ENCODE measurements at places on chromosomes 2 and 18.

- DNase-seq: no peak
These were observed 13.3 kb downstream of the DNMT3A start for GRCh38 chr2:25328152-25329085.

- peak; percentile 57 for DNase-seq
These were observed 3.1 kb upstream of the SEH1L start for GRCh38 chr18:12944709-12945108.

DNA sequence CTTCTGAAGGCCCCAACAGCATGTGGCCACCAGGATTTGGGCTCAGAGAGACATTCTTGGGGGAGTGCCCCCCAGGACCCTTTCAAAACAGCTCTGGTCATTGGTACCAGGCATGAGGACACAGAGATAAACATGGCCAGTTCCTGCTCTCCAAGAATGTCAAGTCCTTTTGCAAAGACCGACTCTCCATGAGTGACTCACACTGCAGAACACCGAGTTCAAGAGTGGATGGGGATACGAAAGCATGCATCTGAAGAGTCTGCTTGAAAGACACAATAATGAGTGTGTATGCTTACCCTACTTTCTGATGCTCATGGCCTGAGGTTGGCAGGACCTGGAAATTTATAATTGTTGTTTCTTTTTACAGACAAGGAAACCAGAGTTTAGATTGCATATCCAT, 450.6 kb downstream of the TSN start:
- DNase-seq: no peak

GRCh38 chr2:101307950-101308431, 510 bp downstream of the RNF149 start:
- no peak for DNase-seq

DNA sequence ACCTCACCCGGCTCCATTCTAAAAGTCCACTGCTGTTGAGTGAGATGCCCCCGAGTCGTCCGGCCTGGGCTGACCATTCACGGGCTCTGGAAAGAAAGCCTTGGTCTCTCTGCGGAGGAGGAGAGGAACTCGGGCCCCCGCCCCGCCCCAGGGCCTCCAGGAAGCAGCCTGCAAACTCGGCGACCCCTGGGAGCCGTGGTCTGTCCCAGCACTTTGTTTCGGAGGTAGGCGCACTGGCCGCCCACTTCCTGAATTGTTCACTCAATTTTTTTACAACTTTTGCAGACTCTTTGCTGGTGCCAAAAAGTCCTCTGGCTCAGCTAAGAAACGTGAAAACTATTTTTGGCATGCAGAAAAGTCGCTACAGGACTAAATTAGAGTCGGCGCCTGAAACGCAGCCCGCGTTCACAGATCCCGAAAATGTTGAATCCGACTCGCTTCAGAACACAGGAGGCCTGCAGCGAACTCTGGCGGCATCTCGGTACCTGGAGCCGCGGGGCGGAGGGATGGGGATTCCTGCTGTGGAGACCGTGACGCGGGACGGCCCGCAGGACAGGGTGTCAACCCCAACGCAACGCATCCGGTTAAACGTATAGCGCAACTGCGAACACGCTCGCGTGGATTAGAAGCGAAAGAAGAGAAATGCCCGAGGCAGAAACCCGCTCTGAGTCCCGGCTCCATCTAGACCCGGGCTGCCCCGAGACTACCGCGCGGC, 1.5 kb downstream of the PXDN start:
- no peak for DNase-seq

GRCh38 chr2:146489386-146489785, 1355.4 kb upstream of the ACVR2A start:
- no peak for DNase-seq

- DNase-seq: no peak
These were observed 76.8 kb downstream of the DYSF start for GRCh38 chr2:71530211-71530610.

DNA sequence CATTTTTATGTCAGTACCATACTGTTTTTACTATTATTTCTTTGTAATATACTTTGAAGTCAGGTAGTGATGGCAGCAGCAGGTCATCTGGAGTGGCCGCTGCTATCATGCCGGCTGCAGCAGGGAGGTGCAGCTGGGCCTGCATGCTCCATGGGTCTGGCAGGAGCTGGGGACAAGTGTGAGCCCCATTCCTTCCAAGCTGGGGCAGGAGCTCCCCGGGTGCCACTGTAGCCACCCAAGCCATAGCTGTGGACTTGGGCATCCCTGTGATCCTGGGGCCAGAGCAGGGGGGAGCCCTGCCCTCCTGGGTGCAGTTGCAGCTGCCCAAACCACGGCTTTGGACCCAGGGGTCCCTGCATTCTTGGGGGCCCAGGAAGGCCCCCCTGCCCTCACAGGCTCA, 59.2 kb downstream of the CSRNP3 start:
- no peak for DNase-seq

- no peak for DNase-seq
These were observed 236.7 kb downstream of the MYCN start for GRCh38 chr2:16176971-16177480.

DNA sequence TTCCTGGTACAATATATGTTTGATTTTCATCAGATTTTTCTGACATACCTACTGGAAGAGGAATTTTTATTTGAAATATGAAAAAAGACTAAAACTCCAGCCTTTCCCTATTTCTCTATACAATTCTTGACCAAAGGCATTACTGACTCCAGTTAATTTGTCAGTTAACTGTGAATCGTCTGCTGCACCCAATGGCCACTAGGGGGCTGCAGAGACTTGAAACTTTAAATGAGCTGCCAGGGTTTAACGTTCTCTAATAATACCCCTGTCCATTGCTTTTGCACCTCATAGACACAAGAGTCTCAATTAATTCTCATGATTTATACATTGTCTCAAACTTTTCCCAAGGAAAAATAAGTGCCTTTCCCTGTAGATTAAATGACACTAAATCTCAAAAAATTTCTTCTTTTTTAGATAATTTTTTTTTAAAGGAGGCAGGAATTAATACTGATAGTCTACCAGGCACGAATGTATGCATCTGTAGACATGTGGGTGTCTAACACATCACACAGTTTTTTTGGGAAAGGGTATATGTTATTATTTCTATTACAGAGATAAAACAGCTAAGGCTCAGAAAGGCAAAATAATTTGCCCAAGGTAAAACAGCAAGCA, 1.8 kb upstream of the ALK start:
- DNase-seq: peak; percentile 37

GRCh38 chr2:18465979-18466378, 94.5 kb downstream of the RDH14 start:
- no peak for DNase-seq

DNA sequence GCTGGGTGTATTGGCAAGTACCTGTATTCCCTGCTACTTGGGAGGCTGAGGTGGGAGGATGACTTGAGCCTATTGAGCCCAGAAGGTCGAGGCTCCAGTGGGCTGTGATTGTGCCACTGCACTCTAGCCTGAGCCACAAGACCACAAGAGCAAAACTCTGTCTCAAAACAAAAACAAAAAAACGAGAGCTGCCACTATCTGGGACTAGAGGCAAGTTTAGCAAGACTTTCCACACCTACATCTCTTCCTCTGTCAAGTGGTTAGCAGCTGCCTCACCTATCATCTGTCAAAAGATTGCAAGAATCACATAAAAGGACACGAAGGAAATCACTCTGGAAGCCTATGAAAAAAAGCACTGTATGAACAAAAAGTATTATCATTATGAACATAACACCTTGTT, 55.2 kb upstream of the RIOK3 start:
- DNase-seq: no peak

DNA sequence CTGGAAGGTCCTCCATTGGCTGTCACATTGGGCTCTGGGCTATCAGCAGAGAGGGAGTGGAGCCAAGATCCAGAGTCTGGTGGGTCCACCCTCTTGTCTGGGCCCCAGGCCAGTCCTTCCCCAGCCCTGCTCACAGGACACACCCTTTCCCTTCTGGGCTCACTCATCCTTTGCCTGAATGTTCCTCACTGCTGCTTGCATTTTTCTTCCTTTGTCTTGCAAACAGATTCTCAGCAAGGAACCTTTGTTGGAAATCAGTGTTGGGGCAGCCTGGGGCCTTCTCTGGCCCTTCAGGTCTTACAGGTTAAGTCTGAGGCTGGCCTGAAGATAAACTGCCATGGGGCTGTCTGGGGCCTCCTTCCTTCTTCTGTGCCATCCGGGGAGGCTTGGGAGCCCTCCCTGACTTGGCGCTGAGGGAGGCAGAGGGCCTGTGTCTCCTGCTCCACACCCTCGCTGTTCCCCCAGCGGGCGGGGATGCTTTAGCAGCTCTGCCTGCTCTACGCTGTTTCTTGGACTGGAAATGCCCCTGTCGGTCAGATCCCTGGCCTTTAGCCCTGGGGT, 11.5 kb upstream of the CELF4 start:
- DNase-seq: no peak

GRCh38 chr18:9516437-9517064, 41.2 kb downstream of the RALBP1 start:
- DNase-seq: no peak

GRCh38 chr2:148935791-148936190, 60.8 kb downstream of the KIF5C start:
- DNase-seq: no peak

DNA sequence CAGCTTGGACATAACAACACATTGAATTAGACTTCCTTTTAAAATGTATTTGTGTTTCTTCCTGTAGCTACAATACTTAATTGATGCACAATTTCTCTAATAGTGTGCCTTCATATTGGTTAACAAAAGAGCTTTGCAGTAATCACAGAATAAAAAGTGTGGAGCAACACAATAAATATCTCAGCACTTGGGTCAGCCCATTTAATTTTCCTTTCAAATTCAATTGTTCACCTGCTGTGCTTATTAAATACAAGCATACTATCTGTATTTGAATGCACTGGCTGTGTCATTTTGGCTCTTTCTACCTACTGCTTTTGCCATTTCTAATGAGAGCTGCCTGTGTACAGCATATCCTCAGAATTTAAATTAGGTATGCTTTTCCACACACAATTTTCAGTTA, 1641.3 kb upstream of the SLC39A10 start:
- no peak for DNase-seq

DNA sequence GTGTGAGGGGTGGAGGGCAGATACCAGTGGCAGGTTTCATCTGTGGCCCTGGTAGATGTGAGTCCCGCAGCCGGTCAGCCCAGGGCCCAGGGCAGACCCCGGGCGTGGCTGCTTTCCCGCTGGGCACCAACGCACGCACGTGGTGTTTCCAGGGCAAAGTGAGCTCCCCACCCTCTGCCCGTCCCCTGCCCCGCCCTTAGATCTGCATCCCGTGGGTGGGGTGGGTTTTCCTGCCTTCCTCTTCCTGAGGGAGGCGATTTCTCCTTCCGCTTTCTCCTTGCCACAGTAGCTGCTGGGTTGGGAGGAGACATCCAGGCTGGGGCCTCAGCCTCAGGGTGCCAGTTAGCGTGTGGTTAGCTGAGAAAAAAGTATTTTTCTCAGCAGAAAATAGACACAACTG, 49.6 kb downstream of the ODC1 start:
- no peak for DNase-seq

DNA sequence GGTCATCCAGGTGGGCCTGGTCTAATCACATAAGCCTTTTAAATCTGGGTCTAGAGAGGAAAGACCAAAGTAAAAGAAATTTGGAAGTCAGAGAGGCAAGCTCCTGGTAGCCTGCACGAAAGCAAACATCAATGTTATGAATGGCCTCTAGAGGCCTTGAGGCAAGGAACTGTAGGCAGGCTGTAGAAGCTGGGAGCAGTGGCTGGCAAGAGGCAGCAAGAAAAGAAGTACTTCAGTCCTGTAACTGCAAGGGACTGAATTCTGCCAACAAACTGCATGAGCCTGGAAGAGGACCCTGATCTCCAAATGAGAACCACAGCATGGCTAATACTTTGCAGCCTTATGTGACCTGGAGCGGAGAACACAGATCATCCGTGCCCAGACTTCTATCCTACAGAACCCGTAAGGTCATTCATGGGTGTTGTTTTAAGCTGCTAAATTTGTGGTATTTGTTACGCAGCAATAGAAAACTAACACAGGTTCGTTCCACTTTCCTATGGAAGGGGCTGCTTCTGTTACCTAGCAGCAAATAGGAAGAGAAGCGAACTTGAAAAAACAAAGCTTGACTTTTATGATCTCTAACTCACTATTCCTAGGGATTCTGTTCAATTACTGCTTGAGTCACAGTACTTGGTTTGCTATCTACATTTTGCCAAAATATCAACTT, 1.2 kb downstream of the IMMT start:
- no peak for DNase-seq

DNA sequence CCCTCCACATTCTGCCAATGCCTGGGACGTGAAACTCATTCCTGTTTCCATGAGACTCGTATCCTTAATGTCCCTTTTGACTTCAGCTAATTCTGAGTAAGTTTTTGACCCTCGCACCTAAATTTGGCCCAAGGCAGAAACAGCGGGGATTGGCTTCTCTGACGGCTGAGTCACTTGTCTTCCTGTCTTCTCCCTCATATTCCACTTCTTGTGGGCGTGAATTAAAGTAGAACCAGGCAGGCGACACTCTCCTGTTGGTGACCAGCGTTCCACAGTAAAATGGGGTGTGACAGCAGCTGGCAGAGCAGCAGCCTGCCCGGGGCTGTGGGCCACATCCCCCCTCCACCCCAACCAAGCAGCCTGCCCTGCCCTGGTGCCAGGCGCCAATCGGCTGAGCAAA, 15.5 kb downstream of the TTC32 start:
- DNase-seq: no peak

DNA sequence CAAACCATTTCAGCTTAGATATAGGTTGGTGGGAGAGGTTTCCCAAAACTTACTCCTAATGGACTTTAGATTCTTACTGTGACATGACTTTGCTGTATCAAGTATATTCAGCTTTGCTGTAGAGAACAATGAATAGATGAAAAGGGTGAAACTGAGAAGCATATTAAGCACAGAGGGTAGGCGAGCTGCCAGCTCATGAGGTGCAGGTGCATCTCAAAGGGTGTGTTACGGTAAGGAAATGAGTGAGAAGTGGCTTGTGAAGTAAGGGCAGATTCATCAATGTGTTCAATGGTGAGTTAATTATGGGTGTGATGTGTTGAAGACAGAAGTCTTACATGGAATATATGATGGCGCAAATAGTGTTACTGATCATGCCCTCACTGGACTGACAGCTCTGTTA, 49.3 kb downstream of the CD8B2 start:
- DNase-seq: no peak

DNA sequence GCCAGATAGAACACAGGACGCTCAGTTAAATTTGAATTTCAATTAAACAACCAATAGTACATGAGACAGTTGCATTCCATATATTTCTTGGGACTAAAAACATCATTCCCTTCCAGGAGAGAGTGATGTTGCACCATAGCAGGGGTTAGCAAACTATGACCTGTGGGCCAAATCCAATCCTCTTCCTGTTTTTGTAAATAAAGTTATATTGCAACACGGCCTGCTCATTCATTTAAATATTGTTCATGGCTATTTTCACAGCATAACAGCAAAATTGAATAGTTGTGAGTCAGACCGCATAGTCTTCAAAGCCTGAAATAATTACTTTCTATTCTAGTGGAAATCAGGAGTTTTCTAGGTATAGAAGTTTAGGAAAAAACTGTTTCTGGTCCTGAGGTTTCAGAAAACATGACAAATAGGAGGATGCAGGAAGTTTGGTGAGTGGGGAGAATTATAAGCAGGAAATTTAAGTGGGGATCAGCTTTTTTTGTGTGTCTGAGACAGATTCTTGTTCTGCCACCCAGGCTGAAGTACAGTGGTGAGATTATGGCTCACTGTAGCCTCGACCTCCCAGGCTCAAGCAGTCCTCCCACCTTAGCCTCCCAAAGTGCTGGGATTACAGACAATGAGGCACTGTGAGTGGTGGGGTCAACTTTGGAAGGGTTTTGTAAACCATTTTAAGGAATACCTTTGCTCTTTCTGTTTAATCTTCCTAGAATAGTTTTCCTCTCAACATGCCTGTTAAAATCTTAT, 131.5 kb downstream of the SOCS6 start:
- no peak for DNase-seq

GRCh38 chr2:139031722-139032121, 251.5 kb upstream of the NXPH2 start:
- peak; percentile 1 for DNase-seq

GRCh38 chr2:28129955-28130695, 239.6 kb downstream of the BABAM2 start:
- no peak for DNase-seq
